ENCODE measurements at places on chromosomes 2 and 18.

- DNase-seq: no peak
Measured at GRCh38 chr18:12406371-12407111, 1.2 kb upstream of the PRELID3A start.

DNA sequence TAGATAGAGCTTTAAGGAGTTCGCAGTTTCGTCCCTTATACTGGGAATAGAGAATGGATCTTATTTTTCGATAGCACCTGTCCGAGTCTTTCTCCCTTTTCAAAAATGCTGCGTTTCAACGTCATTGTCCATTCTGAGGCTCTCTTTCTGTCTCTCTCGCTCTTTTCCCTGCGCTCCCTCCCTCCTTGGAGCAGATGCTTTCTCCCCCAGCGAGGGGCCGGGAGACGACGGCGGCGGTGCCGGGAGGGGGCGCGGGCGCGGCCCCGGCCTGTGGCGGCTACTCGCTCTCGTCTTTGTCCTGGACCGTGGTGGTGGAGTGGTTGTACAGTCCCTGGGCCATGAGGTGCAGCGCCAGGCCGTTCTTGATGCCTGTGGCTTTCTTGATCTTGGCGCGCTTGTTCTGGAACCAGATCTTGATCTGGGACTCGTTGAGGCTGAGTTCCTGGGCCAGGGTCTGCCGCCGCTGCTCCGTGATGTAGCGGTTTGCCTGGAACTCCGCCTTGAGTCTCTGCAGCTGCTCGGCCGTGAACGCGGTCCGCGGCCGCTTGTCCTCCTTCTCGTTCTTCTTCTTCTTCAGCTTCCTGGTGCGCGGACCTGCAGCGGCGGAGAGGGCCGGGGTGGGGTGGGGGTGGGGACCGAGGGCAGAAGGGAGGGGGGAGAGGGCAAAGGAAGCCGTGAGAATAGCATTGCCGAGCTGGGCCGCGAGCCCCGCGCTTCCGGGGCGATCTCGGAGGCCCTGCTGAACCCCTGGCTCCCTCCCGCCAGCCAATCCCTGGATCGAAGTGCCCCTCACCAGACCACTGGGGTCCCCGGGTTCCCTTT, 4.6 kb downstream of the EN1 start:
- DNase-seq: no peak

DNA sequence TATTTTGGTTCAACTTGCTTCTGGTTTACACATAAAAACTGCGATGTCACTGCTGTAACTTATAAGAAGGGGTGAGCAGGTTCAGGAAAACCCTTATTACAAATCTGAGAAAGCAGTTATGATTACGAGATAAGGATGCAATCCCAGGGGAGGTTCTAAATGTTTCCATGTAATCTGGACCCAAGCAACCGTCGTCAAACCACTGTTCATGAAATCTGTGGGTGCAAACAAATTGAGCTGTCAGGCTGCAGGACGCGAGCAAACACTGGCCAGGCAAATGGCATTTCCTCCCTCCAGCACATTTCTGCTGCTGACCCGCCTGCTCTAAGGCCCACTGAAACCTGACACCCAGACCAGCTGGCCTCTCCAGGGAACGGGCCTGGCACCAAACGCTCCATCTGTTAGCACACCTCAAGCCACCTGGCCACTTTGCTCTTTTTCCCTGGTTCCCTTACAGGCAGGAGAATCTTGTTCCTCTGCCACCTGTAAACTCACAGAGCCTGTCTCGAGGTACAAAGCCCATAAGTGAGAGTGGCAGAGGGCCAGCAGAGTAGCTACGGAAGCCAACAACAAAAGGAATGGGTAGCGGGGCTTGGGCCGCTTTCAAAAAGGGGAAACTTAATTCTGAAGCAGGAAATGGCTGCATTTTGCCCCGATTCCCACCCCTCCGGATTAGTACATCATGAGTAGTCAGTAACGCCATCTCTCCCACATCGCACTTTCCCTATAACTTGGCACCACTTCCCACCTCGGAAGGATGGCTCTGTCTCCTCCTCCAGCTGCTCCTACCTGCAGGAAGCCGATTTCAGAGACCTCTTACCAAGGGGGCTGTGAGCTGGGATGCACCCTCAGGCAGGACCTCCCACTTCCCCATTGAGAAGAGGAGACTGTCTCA, 26.5 kb downstream of the CRACDL start:
- no peak for DNase-seq

GRCh38 chr2:234249873-234250272, 199.4 kb downstream of the SPP2 start:
- no peak for DNase-seq

DNA sequence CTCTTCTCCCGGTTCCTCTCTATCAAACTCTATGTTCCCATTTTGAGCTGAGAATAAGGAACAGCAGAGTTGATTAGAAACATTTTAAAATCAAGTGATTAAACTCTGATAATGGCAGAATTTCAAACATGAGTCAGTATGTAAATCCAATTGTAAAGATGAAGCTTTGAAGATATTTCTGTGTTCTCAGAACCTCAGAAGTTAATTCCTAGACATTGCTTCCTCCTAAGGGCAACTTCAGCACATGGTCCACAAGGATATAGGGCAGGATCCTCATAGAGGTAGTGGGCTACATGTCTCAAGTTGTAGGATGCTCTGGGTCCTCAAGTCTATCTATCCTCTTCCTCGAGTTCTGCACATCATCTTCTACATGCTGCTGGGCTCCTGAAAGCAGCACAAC, 46.3 kb downstream of the QPCT start:
- no peak for DNase-seq

DNA sequence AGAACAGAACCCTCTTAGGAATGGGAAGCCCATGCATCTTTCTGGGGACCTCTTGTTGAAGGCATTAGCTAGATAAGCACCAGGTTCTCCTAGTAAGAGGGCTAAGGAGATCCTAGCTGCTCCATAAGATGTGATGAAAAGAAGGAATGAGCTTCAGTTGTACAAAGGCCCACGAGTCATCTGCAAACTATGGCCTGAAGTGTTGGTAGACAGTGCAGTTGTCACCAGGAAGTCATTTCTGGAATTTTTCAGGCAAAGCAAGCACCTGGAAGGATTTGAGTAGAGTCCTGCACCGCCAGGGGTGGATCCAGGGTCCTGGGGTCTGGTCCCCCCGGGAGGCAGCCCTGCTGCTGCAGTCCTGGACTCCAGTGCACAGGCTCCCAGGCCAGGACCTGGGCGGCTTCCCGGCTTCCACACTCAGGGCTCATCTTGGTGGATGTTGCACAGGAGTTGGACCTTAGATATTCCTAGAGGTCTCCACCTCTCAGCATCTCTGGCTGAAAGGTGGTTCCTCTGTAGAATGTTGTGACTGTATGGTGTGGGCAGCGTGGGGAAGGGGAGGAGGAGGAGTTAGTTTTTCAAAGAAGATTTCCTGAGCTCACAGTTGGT, 85.3 kb downstream of the LDLRAD4 start:
- peak; percentile 30 for DNase-seq

- DNase-seq: no peak
Measured at GRCh38 chr2:40268566-40268965, 183.3 kb downstream of the SLC8A1 start.

DNA sequence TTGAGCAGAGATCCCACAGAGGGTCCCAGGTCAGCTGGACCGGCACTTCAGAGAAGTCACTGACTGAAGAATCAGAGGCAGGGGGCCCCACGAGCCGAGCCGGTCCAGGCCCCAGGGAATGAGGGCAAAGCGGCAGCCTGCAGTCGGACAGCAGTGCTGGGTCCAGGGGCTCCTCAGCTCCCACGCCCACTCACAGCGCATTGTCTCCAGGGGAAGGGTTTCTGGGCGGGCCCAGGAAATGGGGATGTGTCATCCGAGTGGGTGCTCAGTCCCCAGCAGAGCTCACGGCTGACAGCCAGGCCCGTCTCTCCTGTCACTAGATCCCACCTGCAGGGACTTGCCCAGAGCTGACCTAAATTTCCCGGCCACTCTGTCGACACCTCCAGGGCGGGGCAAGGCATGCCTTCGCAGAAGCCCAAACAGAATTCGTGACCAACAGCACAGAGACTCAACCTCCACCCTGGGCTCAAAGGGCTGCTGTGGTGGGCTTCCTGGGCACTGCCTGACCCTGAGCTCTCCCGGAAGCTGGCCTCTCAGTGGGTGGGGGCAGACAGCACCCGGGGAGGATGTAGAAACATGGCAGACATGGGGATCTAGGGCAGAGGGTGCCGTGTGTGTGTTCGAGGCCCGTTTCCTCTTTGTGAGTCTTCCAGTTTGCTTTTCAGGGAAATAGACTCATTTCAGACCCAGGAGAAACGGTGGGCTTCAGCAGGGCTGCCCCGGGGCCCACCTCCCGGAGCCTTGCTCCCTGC, 42.1 kb upstream of the TAF1B start:
- no peak for DNase-seq

GRCh38 chr2:78681386-78681785, 344.1 kb upstream of the REG3G start:
- no peak for DNase-seq

DNA sequence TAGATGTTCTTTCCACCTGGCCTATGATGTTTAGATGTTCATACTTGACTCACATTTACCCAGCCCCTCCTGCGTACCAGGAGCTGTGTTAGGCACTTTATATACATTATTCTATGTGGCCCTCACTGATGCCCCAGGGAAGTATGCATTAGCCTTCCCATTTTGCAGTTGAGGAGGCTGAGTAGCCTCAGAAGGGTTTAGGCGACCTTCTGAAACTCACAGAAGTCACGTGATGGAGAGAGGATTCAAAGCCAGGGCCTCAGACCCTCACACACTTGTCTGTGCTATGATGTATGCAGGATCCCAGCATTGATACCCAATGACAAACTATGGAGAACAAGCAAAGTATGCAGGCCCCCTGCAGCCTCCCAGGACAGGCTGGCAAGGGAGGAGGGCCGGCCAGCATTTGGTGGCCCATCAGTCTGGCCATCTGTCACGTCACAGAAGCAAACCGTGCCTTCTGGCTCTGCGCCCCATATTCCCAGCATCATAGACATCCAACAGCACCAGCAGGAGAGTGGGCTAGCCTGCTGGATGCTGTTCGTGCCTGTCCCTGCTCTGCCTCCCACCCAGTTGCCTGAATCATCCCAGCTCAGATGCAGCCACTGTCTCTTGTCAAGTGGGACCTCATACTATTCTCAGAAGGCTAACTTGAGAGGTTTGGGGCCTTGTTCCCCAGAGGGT, 33.6 kb downstream of the EHD3 start:
- DNase-seq: no peak

DNA sequence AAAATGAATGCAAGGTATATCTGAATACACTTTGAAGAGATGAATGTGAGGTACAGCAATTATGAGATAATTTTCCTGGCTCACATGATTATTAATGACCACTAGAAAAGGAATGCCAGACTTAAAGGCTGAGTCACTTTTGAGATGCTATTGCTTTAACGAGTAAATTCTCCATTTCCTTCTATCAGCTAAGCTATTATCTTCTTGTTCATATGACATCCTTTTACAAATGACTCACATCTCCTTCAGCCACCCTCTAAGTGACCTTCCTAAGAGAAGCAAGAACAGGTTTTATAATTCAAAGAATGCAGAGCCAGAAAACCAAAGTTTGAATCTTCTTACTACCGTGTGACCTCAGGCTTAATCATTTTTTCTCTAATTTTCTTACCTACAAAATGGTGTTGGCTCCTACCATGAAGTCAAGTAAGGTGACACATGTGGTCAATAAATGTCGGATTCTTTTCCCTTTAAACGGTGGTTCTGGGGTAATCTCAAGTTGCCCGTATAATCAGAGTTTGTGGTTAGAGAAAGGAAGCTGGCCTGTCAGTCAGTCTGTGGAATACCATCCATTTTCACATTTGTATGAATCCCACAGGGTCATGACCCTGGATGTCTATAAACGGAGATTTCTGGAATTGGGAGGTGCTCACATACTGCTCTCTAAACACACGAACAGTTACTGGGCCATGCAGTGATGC, 184.0 kb upstream of the PID1 start:
- DNase-seq: no peak

- peak; percentile 66 for DNase-seq
Measured at GRCh38 chr2:191304939-191305875, 60.0 kb downstream of the MYO1B start.

DNA sequence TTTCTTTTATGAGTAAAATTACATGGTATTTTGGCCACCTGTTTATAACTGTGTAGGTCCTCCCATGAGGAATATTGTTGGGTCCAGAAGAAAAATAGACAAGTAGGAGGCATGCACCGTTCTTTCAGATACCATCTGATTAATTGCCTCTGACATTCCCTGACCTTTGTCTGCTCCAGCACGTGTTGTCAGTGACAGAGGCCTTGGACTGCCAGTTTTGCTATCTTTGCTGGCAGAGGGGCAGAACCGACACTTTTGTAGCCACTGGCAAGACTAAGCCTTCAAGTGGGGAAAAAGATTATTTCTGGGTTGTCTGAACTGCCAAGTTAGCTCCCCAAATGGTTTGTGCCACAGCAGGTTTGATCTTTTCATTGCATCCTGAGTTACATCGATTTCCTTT, 276.9 kb downstream of the CAMKMT start:
- no peak for DNase-seq

DNA sequence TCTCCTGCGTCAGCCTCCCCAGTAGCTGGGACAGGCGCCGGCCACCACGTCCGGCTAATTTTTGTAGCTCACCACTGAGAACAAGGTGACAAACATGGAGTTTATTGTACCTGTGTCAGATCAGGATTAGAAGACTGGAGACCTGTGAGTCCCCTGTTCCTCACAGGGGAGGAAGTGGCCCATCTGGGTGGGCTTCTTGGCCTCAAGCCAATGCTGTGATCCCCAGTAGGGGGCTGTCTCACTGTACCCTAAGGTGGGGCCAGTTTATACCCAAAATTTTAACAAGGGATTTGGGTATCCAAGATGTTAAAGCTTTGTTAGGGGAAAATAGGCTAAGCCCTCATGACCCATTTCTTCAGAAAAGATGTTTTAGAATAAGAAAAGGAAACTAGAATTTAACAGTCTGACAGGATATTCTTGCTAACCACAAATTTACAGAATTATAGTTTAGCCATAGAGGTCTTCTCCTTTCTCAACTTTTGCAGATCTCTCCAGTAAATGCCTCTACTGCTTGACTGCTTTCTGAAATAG, 16.3 kb downstream of the PCBP1 start:
- DNase-seq: no peak

DNA sequence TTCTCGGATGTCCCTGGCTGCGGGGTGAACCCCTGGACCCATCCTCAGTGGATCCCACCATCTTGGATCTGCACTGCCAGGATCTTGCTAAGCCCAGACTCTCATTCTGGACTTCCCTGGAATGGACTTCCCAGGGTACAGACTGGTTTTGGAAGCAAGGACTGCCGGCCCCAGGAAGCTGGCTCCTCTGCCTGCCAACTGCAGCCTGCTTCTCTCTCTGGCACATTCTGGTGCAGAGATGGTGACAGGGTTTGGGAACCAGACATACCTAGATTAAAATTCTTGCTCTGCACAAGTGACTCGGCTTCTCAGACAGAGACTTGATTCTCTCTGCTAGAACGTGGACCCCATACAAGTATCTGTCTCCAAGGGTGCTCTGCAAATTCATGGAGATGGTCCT, 29.4 kb downstream of the ACKR3 start:
- DNase-seq: no peak

GRCh38 chr2:8566774-8567468, 114.9 kb upstream of the ID2 start:
- DNase-seq: peak; percentile 21

- no peak for DNase-seq
Measured at GRCh38 chr2:184339966-184340365, 258.4 kb upstream of the ZNF804A start.

All from ascending aorta (tissue), 2 donors.